GM12891 (cell line): ENCODE measurements at places on chromosomes 11 and 22.
A peak's percentile ranks its signal among the peaks of the same experiment; 100 is the strongest.

- no peak for DNase-seq
Observed at GRCh38 chr11:68036717-68037239, 2.0 kb upstream of the TCIRG1 start.

DNA sequence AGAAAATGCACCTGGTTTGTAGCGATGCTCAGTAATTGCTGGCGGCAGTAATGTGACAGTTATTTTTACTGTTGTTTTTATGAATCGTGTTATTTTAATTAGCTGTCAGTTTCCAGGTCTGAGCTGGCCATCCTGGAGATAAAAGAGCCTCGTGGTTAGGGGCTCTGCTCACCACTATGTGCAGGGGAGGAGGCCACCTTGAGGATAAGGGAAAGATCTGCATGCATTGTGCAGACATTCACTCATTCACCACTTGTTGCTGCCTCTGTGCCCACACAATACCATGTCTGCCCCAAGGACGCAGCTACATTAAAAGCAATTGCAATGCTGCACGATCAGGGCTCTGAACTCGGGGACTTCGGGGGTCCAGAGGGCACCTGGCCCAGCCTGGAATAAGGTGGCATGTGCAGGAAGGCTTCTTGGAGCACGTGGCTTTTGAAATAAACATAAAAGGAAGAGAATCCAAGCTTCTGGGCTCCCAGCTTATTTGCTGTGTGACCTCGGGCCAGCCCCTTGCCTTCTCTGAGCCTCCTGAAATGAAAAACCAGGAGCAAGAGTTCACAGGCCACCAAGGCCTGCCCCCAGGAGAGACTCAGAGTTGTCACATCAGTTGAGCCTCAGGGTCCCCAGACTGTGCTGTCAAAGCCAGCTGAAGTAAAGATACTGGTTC lies 44.7 kb upstream of the SHISAL1 start:
- DNase-seq, result no peak

DNA sequence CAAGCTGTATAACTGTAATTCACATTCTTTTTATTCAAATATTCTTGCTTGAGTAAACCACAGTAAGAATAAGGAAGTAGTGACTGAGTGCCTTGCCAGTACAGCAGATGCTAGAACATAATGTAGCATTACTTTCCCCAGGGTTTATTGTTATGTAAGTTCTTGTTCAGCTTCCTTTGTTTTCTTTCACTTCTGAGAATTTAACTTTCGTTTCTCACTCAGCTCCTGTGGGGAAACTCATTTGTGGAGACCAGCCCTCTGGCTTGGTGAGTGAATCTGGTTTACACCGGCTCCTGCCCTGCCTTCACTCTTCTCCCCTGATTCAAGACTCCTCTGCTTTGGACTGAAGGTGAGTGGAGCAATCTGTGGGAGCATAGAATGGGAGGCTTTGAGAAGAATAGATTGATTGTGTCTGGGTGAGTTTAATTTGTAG lies at the start of gene TRIM22:
TRIM22 (plus strand) TSS at position 240 of the 433 bp plus-strand sequence. CDS start 6,443 bp downstream, outside the sequence.
- DNase-seq, result peak; percentile 45

DNA sequence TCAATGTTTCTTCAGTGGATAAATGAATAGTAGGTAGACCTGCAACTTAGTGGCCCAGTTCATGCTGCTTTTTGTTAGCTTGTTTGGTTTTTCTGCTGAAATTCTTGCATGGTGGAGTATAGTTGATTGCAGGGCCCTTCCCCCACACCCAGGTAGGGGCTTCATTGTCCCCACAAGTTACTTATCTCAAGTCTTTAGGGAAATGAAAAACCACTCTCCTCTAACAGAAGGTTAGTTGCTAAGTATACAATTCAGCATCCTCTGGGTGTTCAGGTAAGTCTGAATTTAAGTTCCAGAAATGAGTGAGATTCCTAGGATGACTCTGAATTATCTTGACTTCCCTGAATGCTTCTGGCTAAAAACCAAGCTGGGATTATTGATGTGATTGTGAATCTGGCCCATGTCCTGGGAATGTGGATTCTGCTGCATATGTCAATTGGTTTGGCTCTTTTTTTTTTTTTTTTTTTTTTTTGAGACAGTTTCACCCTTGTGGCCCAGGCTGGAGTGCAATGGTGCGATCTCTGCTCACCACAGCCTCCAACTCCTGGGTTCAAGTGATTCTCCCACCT lies 40.3 kb downstream of the BCL2L13 start:
- DNase-seq, result no peak

DNA sequence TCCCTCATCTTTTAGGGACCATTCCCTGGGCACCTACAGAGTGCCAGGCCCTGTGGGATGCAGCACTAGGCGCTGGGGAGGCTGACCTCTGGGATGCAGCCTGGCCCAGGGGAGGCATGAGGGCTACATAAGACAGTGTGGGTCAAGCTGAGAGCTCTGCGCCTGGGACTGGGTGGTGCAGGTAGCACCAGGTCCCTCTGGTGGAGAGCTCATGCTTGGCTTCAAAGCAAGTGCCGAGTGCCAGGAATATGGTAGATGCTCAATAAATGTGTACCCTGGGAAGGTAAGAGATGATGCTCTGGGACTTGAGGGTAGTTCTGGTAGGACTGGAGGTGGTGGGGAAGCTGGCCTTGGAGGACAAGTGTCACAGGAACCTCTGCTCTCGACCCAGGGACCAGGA lies 2.0 kb upstream of the MPPED1 start:
- DNase-seq, result no peak

- no peak for DNase-seq
Observed at GRCh38 chr11:134480136-134480712, 68.2 kb upstream of the B3GAT1 start.

DNA sequence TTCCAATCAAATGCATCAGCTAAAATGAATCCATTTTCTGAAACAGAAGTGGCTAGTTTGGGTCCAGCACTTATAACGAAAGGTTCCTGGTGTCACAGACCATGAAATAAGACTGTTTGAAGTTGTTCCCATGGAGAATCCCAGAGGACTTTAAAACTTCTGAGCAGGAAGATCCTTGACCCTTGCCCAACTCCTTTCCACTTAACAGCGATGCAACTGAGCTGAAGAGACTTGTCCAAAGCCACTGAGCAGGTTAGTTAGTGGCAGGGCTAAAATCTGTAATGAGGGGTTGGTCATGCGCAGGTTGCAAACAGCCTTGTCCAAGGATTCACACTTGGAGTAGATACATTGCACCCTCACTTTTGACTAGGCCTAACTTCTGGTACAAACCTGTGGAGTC lies 1.3 kb downstream of the RAB38 start:
- no peak for DNase-seq

- no peak for DNase-seq
Observed at GRCh38 chr11:68924073-68924925, 20.6 kb downstream of the IGHMBP2 start.

GRCh38 chr11:26994631-26995095 lies 751 bp downstream of the FIBIN start:
- no peak for DNase-seq

- no peak for DNase-seq
Observed at GRCh38 chr22:31556627-31557203, 60.4 kb downstream of the SFI1 start.

GRCh38 chr22:27699383-27700019 lies 102.1 kb downstream of the MN1 start:
- DNase-seq, result no peak

GRCh38 chr11:122851366-122851966 lies 13.2 kb downstream of the CRTAM start:
- DNase-seq, result no peak

- no peak for DNase-seq
Observed at GRCh38 chr11:93936460-93936859, 84.7 kb upstream of the HEPHL1 start.

DNA sequence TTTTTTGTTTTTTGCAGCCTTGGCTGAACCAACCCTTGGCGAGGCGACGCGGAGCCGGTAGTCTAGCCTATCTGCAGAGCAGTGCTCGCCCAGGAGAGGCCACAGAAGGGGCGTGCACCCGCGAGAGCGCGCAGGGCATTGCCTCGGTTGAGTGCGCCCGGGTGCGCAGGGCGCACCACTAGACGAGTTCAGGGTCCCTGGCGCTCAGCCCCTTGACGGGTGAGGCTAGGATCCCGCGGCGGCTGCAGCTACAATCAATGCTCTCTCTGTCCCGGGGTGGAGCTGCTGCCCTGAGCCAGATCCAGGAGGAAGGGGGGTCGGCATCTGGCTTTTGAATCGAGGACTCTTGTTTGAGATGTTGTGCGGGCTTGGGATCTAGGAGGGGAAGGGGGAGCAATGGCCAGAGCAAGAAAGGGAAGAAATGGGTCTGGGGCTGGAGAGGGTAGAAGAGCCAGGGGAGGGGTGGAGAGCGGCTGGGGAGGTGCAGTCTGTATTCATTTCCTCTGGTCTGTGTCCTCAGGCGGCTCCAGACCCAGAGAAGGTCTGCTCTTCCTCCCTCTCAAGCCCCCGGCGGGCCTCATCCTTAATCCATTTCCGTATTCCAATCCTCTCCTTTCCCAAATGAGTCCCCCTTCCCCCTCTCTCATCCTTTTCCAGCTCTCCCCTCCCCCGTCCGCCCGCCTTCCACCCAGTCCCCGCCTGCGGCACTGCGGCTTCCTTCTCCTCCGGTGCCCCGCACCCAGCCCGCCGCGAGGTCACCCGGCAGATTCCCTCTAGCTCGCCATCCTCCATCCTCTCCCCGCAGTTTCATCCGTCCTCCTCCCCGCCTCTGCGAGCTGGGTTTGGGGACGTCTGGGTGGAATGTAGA lies 797 bp downstream of the THY1 start:
- no peak for DNase-seq

- DNase-seq, result no peak
Observed at GRCh38 chr22:49906071-49906798, 12.0 kb downstream of the ALG12 start.

GRCh38 chr11:28566339-28567089 lies 458.3 kb downstream of the METTL15 start:
- DNase-seq, result no peak

DNA sequence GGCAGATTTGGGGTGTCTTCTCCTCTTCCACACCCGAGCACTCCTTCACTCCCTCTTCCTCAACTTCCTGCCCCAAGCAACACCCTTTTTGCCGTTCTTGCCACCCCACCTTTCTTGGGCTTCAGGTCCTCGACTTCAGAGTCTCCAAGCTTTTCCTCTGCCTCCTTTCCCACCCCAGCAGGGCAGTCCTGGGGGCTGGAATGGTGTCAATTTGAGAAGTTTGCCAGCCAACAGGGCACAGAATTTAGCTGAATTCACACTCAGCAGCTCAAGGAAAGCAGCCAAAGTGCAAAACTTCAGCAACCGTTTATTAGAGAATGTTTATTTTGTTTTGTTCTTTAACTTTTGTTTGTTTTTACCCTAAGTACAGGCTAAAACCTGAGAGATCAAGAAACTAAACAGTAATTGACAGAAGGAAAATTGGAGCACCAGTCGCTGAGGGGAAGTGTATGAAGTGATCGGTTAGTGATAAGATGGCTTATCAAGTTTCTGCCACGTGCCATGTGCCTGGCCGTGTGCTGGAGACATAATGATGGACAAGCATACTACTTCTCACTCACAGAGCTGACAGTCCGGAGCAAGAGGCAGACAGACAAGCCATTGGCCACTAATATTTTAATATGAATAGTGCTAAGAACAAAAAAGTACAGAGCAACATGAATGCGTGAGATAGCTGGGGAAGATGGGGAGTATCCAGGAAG lies 44.4 kb downstream of the AHNAK start:
- no peak for DNase-seq

DNA sequence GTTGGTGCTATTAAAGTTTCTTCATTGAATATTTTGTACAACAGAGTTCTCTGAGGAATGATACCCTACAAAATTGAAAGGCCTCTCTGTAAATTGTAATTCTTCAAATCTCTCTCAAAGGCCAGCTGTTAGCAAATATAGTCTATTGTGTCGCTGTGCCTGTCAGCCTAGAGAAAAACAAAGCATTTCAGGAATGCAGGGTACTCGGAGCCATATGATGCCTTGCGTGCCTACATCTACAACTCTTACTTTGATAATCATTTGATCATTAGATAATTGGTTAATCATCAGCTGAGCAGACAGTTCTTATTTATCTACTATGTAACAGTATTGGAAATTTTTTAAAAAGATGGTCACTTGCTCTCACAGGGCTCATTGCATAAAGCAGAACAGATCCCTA lies 67.3 kb downstream of the RNF169 start:
- no peak for DNase-seq

- no peak for DNase-seq
Observed at GRCh38 chr11:65849366-65849765, 8.6 kb downstream of the CFL1 start.

DNA sequence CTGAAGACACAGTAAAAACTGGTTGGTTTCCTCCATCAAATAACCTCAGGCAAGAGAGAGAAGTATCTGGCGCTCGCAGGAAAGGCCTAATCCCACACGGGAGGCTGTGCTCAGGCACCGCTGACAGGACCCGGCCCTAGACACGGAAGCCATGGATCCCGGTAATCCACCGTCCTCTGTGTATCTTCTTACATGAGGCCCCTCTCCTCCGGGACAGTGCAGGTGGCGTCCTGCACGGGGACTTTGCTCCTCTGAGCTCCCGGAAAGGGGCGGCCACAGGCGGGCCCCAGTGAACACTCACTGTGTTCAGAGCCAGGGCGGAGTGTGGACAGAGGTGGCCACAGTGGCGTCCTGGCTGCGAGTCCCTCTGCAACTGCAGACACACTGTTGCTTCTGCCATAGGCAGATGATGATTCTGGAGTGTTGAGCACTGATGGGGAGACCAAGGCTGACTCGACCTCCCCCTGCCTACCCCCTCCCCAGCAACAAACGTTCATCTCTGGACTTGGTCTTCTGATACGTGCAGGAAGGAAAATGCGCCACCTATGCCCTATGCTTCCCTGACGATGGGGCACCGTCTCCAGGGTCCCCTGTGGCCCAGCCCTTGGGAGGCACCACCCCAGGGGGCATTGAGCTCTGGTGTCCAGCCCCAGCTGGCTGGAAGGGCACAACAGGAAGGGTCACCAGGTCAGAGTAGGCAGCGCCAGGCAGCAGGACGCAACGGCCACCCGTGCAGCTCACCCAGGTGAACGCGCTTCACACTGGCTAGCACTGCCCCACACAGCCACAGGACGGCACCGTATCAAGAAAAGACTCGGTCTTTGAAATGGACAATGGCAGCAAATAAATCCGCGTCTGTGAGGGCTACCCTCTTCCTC lies 95.7 kb downstream of the TRMU start:
- DNase-seq, result no peak

- no peak for DNase-seq
Observed at GRCh38 chr11:108027057-108027456, 18.4 kb downstream of the CUL5 start.

DNA sequence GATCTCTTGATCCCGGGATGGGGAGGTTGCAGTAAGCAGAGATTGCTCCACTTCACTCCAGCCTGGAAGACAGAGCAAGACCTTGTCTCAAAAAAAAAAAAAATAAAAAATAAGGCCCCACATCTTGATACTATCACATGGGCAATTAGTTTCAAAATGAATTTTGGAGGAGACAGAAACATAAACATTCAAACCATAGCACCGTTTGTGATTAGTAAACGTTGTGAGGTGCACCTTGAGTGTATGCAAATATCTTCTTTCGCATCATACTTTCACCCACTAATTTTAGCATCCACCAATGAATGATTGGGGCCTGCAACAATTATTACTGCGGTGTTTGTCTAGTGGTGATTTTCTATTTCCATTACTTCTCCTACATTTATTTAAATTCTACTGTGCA lies 11.0 kb upstream of the SPDYC start:
- DNase-seq, result no peak

GRCh38 chr11:84097186-84097585 lies 811.0 kb upstream of the CCDC90B start:
- no peak for DNase-seq
